ENCODE measurements at places on chromosomes 13 and 19.

GRCh38 chr19:13127051-13127450 lies 9.0 kb downstream of the NACC1 start:
- DNase-seq = no peak

GRCh38 chr19:46839752-46840497 lies 10.7 kb downstream of the AP2S1 start:
- no peak for DNase-seq

DNA sequence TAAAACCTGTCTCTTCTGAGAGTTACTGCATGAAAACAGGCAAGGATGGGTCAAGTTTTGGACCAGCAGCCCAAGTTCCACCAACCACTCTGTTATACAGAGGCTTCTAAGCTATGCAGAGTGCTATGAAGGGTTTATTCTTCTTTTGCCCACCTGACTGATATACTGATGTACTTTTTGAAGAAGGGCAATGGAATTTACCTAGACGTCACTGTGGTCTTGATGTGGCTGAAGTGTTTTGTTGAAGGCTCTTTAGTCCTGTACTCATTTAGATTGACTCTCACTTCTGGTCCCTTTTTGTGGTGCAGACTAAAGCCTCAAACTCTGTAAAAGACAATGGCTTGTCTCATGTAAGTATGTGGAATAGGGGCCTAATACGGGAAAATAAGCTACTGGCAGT lies 92.0 kb downstream of the DGKH start:
- no peak for DNase-seq

GRCh38 chr13:46556418-46556779 lies 3.4 kb downstream of the LRCH1 start:
- no peak for DNase-seq
